ENCODE measurements at places on chromosomes 3 and 15. TPM values are rescaled to one million over a fixed set of nuclear protein-coding genes. Genes with fewer than 3 reads are reported as not detected.

CACNA2D2 gene
- not detected for total RNA-seq

GPR27 gene
- not detected for total RNA-seq

SPRED1 gene
- total RNA-seq: 32.9 TPM

CEP19 gene
- 2.5 TPM for total RNA-seq

TMEM207 gene
- not detected for total RNA-seq

CHRNB4 gene
- not detected for total RNA-seq

CCR2 gene
- total RNA-seq: not detected

C3orf85 gene
- not detected for total RNA-seq

LIPC gene
- 1.1 TPM for total RNA-seq

DPPA4 gene
- total RNA-seq: not detected

ELL3 gene
- 2.8 TPM for total RNA-seq

SCAANT1 gene
- not detected for total RNA-seq

CCR8 gene
- not detected for total RNA-seq

FSIP1 gene
- total RNA-seq: 0.79 TPM

SLC9C1 gene
- total RNA-seq: not detected

C3orf22 gene
- total RNA-seq: not detected

CMTM6 gene
- total RNA-seq: 204 TPM

FBXW12 gene
- not detected for total RNA-seq

GOLGA6B gene
- total RNA-seq: not detected

GUCA1C gene
- not detected for total RNA-seq

SV2B gene
- not detected for total RNA-seq

CDCP1 gene
- 0.56 TPM for total RNA-seq

NOX5 gene
- total RNA-seq: not detected

GRK7 gene
- not detected for total RNA-seq

IGSF11 gene
- total RNA-seq: 0.18 TPM

All from SJSA1 (cell line).